SK-MEL-5 (cell line): ENCODE measurements at places on chromosomes 16 and 17. TPM values are rescaled to one million over a fixed set of nuclear protein-coding genes. Genes with fewer than 3 reads are reported as not detected.

LGALS9B gene
- not detected in 2 replicates for total RNA-seq

- DNase-seq = peak; percentile 37
Measured at GRCh38 chr16:10039220-10040096, 142.8 kb downstream of the GRIN2A start.

PPY gene
- total RNA-seq = 1.3 TPM in 1 of 2 replicates, not detected in the other

FAHD1 gene
- 75.3 and 96.5 TPM in 2 replicates for total RNA-seq

RAP1GAP2 gene
- total RNA-seq = 1.7 and 2.0 TPM in 2 replicates

TBC1D3G gene
- total RNA-seq = not detected in 2 replicates

GRCh38 chr17:65229621-65229995 is 92.4 kb downstream of the RGS9 start:
- DNase-seq = no peak

GRCh38 chr16:77910021-77910420 is 112.3 kb upstream of the CLEC3A start:
- no peak for DNase-seq

- peak; percentile 53 for DNase-seq
Measured at GRCh38 chr16:5058476-5058875, 7.3 kb downstream of the C16orf89 start.

DNA sequence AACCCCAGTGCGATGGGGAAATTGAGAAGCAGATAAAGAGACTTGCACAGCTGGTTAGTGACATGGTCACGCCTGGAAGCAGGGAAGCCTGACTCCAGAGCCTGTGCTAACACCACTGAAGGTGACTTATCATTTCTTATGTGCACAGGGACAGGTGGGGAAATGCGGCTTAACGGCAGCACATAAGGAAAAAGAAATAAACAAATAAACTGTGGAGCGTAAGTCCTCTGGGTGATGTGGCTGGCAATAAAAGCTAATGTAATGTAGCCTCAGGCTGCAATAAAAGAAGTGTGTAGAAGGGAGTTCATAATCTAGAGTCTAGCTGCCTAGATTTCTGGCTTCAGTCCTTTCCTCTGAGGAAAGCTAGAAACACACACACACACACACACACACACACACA is 10.6 kb downstream of the CDH11 start:
- no peak for DNase-seq

DNA sequence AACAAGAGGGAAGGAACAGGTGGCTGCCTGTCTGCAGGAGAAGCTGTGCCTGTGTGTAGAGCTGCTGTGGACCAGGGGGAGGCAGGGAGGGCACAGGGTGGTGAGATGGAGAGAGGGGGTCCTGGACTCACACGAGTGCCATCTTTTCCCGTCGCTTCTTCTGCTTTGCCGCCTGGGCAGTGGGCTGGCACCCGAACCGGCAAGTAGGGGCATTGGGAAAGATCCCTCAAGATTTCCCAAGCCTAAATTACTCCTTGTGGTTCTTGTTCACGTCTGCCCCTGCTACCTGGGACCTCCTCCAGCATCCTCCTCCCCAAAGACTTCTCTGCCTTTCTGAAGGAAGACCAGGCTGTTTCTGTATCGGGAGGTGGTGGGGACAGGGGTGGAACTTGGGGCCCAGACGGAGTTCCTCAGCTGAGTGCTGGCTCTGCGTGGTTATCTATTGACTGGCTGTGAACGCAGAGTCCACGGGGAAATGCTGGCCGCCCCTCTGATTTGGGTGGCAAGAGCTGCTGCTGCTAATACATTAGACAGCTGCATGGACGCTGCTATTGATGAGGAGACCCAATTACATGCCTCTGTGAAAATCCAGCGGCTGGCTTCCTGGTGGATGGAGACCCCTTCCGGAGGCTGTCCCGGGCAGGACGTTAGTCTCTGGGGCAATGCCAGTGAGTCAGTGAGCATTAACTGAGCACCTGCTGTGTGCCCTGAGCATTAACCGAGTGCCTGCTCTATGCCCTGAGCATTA is 114.5 kb downstream of the OR1D5 start:
- DNase-seq = no peak

GRCh38 chr17:11049539-11049938 is 191.5 kb upstream of the SHISA6 start:
- no peak for DNase-seq

GRCh38 chr17:81991684-81992305 is 14.4 kb downstream of the ASPSCR1 start:
- DNase-seq = no peak

GRCh38 chr16:21628121-21628726 is 24.2 kb downstream of the IGSF6 start:
- DNase-seq = no peak

DNA sequence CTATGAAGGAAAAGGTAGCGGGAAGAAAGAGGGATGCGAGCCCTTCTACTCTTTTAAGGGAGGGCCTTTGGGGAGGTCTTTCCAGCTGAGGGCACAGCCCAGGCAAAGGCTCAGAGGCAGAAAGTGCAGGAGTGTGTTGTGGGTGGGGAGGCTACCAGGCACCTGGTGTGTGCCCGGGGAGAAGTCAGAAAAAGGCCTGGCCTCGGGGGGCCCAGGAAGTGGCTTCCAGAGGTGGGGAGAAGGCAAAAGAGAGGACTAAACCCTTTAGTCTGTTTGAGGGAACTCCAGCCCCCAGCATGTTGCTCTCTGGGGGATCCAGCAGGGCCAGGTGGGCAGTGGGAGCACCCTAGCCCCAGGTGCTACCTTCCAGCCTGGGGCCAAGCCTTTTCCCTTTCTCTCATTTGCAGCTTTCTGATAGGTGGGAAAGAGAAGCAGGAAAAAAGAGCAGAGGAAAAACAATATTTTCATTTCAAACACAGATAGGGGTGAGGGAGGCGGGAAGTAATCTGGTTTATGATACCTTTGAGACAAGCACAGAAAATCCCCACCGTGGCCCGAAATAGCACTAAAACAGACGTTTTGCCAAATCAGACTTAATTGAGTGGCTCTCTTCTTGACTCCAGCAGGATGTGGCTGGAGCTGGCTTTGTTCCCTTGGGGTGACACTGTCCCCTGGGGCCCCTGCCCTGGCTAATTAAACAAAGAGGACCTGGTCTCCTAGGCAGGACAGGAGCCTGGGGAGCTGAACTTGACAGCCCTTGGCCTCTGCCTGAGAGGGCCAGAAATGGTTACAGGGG is 10.4 kb downstream of the RAI1 start:
- DNase-seq = no peak

- DNase-seq = no peak
Measured at GRCh38 chr16:46822270-46822669, 8.7 kb downstream of the C16orf87 start.

DNA sequence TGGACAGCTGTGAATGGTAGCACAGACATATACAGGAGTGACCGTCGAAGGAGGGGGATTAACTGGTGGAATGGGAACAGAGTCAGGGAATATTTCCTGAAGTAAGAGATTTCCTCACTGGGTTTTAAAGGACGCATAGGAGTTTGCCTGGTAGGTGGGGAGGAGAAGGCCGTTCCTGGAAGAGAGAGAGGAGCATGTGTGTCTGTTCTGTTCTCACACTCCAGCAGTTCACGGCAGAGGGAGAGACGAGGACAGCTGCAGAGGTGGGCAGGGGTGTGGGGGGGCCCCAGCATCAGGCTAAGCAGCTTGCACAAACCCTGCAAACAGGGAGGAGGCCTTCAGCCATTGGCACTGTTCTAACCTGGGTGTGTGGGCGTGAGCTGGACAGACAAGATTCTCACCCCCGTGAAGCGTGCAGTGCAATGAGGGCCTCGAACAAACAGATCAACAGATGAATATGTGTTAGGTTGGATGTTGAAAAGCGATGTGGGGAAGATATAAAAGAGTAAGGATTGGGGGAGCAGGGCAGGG is 85.3 kb upstream of the GSE1 start:
- DNase-seq = no peak

GRCh38 chr17:64262198-64262999 is 661 bp downstream of the TEX2 start:
- DNase-seq = peak; percentile 34

- peak; percentile 11 for DNase-seq
Measured at GRCh38 chr16:69169051-69169450, 17.9 kb upstream of the SNTB2 start.

HAS3 gene
- 0.05 and 0.32 TPM in 2 replicates for total RNA-seq

PRKCB gene
- total RNA-seq = 6.3 and 7.1 TPM in 2 replicates

GRCh38 chr17:3738562-3739295 is 15.0 kb downstream of the HASPIN start:
- DNase-seq = no peak

GRCh38 chr16:67663151-67663876 is 2.6 kb downstream of the PARD6A start:
- no peak for DNase-seq

DNA sequence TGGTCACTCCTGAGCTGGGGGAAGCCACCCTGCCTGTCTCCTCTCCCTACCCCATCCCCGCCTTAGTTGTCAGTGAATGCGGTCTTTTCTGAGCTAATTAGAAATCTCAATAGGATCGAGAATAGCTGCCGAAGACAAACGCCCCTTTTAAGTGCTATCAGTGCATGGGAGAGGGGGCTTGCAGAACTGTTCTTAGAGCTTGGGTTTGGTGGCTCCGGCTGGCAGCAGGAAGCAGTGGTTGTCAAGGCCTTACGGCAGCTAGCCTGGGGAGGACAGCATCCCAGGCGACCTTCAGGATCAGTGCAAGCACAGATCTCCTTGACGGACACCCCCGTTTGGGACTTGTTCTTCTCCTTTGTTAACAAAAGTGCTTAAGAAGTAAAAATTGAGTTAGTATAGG is 195.1 kb downstream of the CCDC182 start:
- no peak for DNase-seq

SYT17 gene
- 17.3 and 18.5 TPM in 2 replicates for total RNA-seq

DNA sequence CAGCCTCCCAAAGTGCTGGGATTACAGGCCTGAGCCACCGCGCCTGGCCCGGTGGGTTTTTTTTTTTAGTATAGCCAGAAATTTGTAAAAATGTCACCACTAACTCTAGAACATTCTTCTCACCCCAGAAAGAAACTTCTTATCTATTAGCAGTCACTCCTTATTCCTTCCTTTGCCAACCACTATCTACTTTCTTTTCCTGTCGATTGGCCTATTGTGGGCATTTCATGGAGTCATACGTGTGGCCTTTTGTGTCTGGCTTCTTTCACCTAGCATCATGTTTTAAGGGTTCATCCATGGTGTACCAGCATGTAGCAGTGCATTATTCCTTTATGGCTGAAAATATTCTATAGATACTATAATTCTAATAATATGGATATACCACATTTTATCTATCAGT is 3.6 kb downstream of the CYB5D2 start:
- no peak for DNase-seq

DNA sequence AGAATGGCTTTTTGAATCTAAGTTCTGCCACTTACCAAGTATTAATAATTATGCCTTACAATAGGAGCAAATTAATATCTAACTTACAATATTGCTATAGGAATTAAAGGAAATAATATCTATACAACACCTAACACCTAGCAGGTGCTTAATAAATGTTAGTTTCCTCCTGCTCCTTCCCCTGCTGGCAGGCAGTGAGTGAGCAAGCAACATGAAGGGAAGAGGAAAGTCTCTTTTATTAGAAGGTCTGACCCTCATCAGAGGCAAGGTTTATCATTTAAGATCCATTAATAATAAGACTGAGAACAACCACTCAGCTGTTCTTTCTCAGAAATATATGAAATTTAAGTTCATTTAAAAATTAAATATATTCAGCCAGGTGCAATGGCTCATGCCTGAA is 6.7 kb upstream of the DYNC1LI2 start:
- no peak for DNase-seq

DNA sequence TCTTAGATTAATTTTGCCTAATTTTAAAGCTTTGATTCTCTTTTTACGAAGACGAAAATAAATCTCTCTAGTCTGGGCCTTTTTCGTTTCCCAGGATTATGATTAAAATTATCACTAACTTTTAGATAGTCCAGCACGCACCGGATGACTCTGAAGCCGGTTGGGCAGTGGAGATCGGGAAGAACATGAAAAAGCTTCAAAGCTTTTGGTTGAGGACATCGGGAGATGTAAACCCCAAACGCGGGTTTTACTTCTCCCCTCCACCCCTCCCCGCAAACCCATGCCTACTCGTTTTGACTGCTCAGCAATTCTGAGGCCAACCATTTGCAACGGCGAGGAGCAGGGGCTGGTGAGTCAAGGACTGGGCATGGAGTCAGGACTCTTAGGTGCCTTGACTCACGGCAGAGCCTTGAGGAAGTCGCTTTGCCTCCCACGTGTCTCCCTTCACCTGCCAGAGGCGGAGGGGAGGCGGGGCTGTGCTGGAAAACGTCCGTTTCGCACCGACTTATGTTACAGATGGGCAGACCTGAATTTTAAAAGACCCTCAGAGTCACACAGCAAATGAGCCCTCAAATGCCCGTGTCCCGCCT is 989 bp upstream of the DUSP14 start:
- DNase-seq = peak; percentile 66

C1QTNF8 gene
- total RNA-seq = not detected in 2 replicates

MAP2K6 gene
- total RNA-seq = 12.2 and 12.8 TPM in 2 replicates

DNA sequence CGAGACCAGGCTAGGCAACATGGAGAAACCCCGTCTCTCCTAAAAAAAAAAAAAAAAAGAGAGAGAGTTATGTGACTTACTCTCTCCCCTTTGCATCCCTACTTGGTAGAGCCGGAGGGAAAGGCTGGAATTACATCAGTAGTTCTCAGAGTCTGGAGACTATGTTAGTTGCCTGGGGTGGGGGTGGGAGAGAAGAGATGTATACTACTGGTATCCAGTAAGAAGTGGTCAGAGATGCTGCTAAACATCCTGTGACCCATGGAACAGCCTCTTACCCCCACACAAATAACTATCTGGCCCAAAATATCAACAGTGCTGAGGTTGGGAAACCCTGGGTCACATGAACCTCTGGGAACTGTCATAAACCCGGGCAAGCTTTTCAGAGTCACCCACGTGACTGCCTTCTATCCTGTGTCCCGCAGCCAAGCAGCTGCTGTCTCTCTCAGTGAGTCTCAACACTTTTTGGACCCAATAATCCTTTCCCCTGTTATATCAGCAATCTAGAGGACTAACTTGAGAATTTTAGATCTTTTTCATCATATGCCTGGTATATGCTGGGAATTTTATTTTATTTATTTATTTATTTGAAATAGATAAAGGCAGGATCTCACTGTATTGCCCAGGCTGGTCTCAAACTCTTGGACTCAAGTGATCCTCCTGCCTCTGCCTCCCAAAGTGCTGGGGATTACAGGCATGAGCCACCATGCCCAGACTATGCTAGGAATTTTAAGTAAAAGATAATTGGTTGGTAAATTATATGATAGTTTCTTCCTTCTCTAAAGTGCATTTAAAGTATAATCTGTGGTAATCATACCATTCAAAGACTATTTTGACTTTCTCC is 8.7 kb downstream of the EIF1 start:
- peak; percentile 91 for DNase-seq

CDRT4 gene
- 0.77 and 1.6 TPM in 2 replicates for total RNA-seq

DNA sequence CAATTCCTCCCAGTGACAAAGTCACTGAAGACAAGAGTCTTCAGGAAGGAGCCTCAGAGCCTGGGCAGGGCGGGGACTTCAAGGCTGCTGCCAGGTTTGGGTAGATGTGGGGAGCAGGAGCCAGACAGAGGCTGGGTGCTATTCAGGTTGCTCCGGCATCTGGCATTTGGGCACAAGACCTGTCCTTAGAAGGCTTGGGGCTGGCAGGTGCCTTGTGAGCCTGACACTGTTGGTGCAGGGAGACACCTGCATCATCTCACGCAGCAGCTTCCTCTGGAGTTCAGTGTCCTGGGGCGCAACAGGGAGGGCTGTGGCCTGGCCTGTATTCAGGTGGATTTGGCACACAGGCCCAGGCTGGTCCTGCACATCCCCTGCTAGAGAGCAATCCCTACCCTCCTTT is 65.0 kb downstream of the MPRIP start:
- no peak for DNase-seq
